ENCODE measurements at places on chromosomes 5 and 9.
A peak's percentile ranks its signal among the peaks of the same experiment; 100 is the strongest.

DNA sequence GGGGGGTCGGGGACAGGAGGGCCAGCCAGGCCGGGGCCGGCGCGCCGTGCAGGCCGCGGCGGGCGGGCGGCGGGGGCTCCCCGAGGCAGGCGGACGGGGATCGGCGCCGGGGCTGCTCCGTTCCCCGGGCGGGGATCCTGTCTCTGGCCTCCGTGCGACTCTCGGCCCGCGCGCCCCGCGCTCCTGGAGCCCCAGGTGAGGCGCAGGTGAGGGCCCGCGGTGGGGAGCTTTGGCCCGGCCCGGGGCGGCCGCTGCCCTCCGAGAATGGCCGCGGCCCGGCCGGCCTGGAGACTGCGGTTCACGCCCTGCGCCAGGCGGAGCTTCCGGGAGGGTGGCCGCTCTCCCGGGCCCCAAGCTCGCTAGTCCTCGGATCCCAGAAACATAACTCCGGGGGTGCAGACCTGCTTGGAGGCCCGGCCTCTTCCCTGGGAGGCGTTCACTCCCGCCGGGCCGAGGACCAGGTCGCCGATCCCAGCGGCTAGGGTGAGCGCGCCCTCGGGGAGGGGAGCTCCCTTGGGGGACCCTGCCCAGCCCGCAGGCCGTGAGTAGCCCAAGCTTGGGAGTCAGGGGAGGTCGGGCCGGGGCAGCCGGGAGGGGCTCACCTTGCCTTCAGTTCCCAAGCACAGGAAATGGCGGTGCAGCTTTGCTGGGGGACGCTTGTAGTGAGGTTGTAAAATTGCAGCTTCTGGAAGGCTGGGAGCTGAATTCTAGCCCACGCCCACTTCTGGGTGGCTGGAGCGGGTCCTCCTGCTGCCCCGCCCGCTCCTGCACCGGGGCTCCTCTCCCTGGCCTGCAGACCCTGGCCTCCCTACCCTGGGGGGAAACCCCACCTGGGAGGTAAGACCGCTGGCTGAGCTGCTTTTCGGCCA lies 723 bp downstream of the PPP1R26 start:
- peak; percentile 18 for DNase-seq

GRCh38 chr9:127081250-127082185 lies 40.9 kb downstream of the ANGPTL2 start:
- no peak for DNase-seq

GRCh38 chr5:54383225-54383901 lies 72.1 kb upstream of the HSPB3 start:
- no peak for DNase-seq

DNA sequence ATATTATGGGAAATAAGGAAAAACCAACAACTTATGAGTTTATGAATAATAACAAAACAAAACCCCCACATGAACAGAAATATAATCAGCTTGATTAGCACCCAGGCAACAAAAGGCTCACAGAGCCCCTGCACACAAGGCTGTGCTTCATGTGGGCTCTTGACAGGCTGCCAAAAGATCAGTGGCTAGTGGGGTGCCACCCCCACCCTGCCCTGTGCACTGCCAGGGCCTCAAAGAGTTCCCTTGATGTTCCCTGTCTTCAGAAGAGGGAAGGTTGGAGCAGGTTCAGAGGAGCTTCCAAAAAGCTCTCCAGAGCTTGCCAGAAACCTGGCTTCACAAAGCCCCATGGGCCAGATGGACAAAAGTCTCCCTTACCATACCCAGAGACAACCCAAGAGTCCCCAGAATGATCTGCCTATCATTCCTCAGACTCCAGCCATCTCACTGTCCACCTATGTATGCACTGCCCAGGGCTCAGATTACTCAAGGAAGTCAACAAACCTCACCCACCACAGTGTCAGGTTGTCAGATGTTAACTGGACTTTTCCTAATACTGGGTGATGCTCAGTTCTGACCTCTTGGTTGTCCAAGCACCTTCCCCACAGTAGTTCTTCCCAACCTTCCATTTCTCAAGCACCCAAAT lies 87.5 kb downstream of the SIL1 start:
- peak; percentile 50 for DNase-seq

GRCh38 chr9:127817881-127818434 lies 15.3 kb downstream of the FPGS start:
- DNase-seq: peak; percentile 39

DNA sequence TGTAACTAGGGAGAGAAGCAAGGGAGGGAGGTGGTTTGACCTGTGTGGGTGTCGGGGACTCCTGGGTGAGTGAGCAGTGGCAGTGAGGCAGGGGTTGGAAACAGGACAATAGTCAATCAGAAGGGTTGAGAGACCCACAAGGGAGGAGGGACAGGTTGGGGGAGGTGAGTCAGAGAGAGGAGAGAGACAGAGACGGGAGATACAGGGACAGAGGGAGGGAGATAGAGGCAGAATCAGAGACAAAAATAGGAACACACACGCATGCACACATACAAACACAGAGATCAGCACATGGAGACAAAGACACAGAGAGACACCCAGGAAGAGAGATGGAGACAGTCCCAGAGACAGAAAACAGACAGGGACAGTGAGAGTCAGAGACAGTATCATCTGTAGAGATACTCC lies 39.3 kb upstream of the PTGS1 start:
- DNase-seq: no peak

DNA sequence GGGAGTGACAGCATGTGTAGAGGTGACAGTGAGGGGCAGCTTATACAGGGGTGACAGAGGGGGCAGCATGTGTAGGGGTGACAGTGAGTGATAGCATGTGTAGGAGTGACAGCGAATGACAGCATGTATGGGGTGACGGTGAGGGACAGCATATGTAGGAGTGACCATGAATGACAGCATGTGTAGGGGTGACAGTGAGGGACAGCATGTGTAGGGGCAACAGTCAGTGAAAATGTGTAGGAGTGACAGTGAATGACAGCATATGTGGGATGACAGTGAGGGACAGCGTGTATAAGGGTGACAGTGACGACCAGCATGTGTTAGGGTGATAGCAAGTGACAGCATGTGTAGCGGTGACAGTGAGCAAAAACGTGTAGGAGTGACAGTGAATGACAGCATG lies 9.4 kb upstream of the GAPT start:
- DNase-seq: no peak

- DNase-seq: peak; percentile 87
Observed at GRCh38 chr9:136339173-136339957, 12.0 kb downstream of the GPSM1 start.

DNA sequence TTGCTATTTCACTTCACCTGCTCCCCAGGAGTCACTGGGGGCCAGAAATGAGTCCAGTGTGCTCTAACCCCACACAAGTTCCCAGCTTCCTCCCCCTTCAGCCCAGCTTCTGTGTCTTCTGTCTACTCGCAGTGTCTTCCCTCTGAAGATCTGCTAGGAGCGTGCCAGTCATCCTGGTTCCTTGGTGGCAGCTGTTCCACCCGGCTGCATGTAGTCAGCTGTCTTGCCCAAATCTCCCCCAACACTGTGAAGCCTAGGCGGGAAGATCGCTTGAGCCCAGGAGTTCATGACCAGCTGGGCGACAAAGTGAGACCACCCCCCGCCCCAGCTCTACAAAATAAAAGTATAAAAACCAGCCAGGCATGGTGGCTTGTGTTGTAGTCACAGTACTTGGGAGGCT lies 154.0 kb downstream of the GDNF start:
- DNase-seq: no peak

DNA sequence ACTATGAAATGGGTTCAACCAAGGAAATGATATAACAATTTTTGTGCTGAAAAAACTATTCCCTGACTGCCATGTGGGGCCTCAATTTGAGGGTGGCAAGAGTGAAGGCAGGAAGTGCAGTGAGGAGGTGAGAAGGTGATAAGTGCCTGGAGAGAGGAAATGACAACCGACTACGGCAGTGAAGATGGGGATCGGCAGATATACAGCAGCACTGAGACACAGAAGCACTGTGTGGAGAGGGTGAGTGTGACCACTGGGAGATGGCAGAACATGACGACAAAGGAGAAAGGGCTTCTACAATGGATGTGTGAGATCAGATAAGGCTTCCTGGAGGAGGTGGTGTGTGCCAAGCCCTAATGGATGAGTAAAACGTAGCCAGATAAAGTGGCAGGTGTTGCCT lies 271.8 kb downstream of the TRIM32 start:
- no peak for DNase-seq

DNA sequence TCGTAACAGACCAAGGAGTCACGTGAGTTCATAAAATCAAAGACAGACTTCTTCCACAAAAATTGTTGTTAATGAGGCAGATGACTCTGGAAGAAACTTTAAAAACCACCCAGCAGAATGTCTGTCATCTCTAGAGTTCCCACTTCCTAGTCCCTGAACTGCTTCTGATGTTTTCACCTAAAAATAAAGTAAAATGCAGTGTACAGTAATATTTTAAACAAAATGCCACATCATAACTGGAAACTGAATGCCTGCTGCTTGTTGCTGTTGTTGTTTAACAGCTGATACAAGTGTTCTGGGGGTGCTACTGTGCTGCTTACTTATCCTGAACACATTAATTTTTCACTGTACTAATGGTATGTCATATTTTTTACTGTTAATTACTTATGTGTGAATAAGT lies 577.2 kb downstream of the MTRR start:
- no peak for DNase-seq

DNA sequence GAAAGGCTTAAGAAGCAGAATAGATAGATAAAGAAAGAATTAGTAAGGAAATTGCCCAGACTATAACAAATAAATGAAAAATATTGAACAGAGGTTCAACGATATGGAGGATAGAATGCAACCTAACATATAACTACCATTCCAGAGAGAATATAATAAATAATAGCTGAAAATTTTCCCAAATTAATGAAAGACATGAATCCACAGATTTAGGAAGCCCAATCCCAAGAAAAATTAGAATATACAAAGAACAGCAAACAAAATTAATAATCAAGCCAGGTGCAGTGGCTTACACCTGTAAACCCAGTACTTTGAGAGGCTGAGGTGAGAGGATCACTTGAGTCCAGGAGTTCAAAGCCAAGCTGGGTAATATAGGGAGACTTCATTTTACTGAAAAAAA lies 27.8 kb upstream of the FNIP1 start:
- DNase-seq: no peak

DNA sequence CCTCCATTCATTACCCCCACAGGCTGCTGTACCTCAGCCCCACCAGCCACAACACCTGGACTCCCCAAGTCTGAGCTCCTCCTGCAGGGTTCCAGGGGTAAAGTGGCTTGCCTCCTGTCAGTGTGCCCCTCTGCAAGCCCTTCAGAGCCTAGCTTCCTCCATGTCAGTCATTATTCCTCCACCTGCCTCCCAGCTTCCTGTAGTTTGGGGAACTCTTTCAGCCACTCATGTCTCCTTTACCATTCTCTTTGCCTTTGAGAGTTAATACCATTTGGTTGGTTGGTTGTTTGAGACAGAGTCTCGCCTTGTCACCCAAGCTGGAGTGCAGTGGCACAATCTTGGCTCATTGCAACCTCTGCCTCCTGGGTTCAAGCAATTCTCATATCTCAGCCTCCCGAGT lies 36.2 kb downstream of the IRF1 start:
- no peak for DNase-seq

Measured in NCI-H82 (cell line).